ENCODE measurements at places on chromosomes 2 and 18.

GRCh38 chr2:197599285-197599965, 76.0 kb downstream of the RFTN2 start:
- no peak for DNase-seq

DNA sequence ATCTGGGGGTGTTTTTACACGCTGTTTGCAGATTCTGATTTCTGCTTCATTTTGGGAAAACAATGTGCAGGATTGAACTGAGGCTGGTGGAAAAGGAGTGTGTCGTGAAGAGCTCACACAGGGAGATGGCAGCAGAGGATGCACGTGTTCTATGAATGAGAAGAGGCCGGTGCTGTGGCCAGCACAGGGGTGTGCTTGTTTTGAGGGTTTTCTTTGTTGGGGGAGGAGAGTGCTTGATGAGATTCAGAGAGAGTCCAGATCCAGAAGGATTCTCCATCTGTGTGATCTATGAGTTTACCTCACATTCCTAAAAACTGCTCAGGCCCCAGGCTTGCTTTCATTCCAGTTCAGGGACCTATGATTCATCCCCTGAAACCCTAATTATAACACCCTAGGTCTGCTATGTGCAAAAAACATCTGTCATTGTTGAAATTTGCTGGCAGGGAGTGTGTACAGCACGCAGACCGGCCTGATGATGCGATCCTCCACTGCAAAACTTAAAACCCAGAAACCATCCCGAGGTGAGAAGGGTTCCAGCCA, 12.1 kb downstream of the TGFA start:
- no peak for DNase-seq

DNA sequence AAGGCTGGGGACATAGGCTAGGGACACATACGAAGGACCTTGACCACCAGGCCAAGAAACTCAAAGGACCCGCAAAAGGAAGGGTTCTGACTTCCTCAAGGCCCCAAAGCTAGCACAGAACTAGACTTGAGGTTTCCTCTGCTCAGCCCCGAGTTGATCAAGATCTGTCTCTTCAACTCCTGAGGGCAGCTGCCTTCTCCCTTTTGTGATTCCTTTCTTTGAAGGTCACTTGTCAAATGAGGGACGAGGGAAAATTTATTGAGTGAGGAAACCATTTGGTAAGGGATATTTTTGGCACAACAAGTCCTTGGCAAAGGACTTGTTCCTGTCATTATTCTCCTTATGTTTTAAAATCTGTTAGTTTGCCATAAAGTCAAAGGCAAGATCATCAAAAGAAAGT, 12.3 kb upstream of the ROCK2 start:
- DNase-seq = no peak

DNA sequence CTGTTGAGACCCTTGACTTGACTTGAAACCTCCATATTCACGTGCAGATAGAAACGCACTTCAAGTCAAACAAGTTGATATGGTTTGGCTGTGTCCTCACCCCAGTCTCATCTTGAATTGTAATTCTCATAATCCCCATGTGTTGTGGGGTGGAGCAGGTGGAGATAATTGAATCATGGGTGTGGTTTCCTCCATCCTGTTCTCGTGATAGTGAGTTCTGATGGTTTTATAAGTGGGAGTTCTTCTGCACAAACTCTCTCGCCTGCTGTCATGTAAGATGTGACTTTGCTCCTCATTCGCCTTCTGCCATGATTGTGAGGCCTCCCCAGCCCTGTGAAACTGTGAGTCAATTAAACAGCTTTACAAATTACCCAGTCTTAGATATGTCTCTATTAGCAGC, 21.4 kb downstream of the SLC3A1 start:
- DNase-seq = no peak

GRCh38 chr2:216216951-216217903, 108.1 kb downstream of the XRCC5 start:
- no peak for DNase-seq

DNA sequence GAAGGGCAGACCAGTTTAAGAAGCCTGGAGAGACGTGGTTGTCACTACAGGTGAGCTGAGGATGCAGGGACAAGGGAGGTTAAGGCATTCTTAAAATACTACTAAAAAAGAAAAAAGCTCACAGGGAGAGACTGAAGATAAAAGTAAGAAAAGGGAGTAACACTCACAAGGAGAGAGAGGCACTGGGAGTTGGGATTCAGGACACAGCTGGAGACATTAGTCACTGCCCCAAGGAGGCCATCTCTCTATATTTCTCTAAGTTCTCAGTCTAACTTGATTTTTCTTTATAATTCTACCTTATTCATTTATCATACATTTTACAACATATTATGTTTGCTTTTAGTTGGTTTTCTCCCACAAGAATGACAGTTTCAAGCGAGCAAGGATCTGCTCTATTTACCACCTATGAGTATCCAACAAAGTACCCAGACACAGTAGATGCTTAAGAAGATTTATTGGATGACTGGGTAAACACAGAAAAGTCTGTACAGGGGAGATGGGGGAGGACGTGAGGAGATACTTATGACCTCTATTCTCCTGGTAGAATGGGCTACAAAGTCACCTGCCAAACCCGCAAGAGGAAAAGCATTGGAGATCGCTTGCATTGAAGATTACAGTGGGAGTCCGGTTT, 2.2 kb downstream of the SERPINE2 start:
- no peak for DNase-seq

DNA sequence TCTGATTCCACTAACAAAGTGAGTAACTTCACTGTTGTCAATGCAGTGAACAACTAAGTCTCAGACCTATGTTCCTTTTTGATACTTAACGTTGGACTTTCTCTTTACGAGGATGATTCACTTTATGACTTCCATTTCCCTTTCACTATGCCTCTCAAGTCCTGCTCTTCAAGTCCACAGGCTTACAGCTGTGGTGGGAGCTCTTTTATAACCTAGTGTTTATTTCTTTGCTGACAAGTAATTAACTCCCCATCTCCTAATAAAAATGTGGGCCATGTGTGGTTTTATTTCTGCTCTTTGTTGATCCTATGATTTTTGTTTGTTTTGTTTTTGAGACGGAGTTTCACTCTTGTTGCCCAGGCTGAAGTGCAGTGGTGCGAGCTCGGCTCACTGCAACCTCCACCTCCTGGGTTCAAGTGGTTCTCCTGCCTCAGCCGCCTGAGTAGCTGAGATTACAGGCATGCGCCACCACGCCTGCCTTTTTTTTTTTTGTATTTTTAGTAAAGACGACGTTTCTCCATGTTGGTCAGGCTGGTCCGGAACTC, 142.1 kb downstream of the USP34 start:
- DNase-seq = no peak

DNA sequence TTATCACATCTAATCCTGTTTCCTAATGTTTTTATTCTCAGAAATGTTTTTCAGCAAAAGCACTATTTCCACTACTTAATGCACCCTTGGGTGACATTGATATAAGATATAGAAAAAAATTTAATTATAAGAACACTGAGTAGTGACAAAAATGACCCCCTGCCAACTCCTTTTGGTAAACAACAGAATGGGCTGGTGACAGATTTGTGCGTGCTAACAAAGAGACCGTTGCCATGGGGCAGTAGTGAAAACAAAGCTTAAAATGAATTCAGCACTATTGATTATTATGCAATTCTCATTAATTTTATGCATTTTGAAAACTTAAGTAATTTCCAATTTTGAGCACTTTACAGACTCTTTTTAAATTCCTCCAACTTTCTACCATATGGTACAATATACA, 33.1 kb downstream of the RDH14 start:
- DNase-seq = no peak

- no peak for DNase-seq
These were observed 11.7 kb upstream of the SERPINB5 start for GRCh38 chr18:63465059-63465458.
